Smooth muscle cell of trachea (primary cell): ENCODE measurements at places on chromosomes 13 and 19. TPM values are rescaled to one million over a fixed set of nuclear protein-coding genes. Genes with fewer than 3 reads are reported as not detected.

The FAM83E gene
- total RNA-seq: under 0.01 and 0.33 TPM in 2 replicates

The ZNF837 gene
- total RNA-seq: 3.2 and 3.8 TPM in 2 replicates

The KIR2DL1 gene
- not detected in 2 replicates for total RNA-seq

The FPR3 gene
- not detected in 2 replicates for total RNA-seq

The NANOS3 gene
- 0.66 TPM in 1 of 2 replicates, not detected in the other for total RNA-seq

The NUCB1 gene
- 185 and 330 TPM in 2 replicates for total RNA-seq

The ZNF681 gene
- total RNA-seq: 0.50 and 0.87 TPM in 2 replicates

The ZNF132 gene
- 12.7 and 14.4 TPM in 2 replicates for total RNA-seq

The LILRA5 gene
- not detected in 2 replicates for total RNA-seq

The APOC4 gene
- not detected in 2 replicates for total RNA-seq

The GRK1 gene
- total RNA-seq: 0.15 TPM in 1 of 2 replicates, not detected in the other

The FLT3LG gene
- 3.6 and 7.9 TPM in 2 replicates for total RNA-seq

The NKPD1 gene
- total RNA-seq: under 0.01 and 0.66 TPM in 2 replicates

The FXYD7 gene
- total RNA-seq: not detected in 2 replicates

The CRB3 gene
- not detected in 2 replicates for total RNA-seq
